ENCODE measurements at places on chromosomes 11 and 22.
A peak's percentile ranks its signal among the peaks of the same experiment; 100 is the strongest.

GRCh38 chr11:94650756-94651155 is 83.6 kb downstream of the PIWIL4 start:
- no peak for DNase-seq

DNA sequence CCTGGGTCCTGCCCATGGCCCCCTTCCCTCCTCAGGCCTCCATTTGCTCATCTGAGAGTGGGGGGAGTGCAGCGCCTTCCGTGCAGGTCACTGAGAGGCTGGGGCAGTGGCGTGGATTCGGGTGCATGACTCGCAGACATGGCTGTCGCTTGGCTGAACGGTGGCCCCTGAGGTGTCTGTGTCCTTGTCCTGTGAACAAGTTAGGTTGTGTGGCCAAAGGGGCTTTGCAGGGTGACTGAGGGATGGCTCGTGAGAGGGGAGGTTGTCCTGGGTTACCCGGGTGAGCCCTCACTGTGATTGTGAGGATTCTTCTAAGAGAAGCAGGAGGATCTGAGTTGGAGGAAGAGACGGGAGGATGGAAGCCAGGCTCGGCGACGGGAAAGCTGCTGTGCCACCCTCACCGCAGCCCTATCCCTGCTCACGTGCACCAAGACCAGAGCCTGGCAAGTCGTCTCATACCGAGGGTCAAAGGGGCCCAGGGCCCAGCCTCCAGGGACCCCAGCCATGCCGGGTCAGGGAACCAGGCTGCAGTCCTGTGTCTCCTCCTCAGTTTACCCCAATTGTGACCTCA is 79.1 kb downstream of the KCNQ1 start:
- DNase-seq, result no peak

DNA sequence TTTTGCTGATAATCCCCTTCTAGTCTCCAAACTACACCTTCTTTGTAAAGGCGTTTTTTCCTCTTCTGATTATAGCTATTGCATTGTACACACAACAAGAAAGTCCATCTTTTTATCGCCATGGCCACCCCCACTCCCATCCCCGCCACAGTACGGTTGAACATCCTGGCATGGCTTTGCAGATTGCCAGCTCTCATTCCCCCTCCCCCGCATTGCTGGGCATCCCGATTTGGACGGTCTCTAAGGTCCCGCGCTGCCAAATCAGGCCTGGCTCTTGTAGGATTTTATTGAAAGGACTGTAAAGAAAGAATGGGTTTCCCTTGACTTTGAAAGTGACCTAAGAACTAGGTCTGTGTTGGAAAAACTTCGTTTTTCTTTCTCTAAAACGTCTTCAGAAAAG is 916 bp upstream of the SLC6A5 start:
- DNase-seq, result no peak

DNA sequence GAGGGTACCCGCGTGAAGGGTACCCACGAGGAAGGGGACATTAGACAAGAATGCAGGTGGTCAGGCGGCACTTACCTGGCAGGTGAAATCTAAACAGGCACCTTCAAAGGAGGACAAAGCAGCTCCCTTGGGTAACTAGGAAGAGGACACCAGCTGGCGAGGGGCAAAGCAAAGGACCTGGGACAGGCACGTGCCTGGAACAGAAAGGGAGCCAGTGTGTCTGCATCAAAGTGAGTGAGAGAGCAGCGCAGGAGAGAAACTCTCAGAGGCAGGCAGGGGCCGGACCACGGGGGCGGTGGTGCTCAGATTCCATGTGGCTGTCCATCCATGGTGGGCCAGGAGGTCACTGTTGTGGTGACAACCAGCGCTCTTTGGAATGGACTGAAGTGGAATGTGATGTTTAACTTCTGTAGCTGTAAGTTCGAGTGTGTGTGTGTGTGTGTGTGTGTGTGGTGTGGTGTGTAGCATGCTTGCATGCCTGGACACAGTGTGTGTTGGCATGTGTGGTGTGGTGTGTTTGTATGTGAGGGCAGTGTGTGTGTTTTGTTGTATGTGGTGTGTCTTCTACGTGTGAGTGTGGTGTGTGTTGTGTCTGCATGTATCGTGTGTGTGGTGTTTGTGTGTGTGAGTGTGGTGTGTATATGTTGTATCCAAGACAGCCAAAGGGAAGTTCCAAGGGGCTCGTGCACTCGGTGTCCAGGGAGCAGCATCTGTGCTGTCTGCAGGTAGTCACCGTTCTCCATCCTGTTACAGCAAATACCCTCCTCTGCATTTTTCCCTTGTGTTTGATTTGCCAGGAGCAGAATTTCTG is 86.4 kb downstream of the CDKN1C start:
- DNase-seq, result peak; percentile 7

GRCh38 chr11:1192741-1193325 is 30.0 kb upstream of the MUC5B start:
- no peak for DNase-seq

DNA sequence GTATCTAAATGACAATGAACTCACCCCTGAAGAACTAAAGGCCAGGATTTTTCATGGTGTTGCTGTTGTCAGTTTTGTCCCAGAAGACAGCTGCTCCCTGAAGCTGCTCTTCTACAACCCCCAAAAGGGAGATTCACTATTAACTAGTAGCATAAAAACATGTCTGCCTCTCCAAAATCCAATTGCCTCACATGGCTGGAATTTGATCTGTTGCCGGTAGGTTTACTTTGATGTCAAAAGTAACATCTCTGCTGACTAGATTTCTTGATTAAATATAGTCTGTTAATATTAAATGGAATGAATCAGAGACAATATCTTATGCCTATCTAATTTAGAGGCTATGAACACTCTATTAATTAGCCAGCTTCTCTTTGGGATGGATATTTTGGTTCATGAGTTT is 425.4 kb downstream of the ETS1 start:
- no peak for DNase-seq

Measured in stimulated activated naive CD8-positive, alpha-beta T cell treated with anti-CD3 and anti-CD28 coated beads, Interleukin-15, amount 100 ng/mL, for 72 hours (primary cell).